NCI-H1694 (cell line): ENCODE measurements at places on chromosomes 13 and 19.

- DNase-seq: no peak
Observed at GRCh38 chr19:1985588-1986356, 29.7 kb downstream of the BTBD2 start.

- no peak for DNase-seq
Observed at GRCh38 chr19:10207026-10207425, 12.3 kb upstream of the DNMT1 start.

DNA sequence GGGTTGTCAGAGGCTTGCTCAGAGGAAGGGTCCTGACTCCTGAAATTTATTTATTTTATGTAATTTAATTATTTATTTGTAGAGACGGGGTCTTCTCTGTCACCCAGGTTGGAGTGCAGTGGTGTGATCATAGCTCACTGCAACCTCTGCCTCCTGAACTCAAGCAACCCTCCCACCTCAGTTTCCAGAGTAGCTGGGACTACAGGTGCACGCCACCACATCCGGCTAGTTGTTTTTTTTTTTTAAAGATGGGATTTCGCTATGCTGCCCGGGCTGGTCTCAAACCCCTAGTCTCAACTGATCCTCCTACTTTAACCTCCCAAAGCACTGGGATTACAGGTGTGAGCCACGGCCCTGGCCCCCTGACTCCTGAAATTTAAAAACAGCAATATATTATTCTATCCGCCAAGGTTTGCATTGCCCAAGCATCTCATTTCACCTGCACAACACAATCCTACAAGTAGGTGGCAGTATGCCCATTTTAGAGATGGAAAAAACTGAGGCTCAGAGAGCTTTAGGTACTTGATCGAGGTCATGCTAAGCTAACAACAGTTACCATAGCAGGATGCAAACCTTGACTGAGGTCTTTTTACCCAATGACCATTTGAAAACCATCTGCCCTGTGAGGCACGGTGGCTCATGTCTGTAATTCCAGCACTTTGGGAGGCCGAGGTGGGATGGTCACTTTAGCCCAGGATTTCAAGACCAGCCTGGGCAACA, 18.1 kb downstream of the ARHGEF18 start:
- peak; percentile 26 for DNase-seq

DNA sequence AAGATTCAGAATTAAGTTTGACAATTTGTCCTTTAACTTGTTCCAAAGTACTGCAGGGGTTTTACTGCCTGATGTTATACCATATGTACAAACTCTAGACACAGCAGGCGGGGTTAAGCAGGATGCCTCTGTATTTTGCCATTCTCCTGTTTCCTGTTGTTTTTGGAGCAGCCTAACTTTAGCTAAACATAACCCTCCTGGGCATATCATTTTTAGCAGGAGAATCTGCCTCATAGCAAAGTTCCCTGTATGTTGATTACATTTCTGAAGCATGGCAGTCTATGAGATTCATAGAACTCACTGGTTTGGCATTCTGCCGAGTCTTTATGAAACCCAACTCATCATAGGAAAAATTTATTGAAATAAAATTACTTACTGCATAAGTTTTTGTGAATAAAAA, 5.2 kb downstream of the LHFPL6 start:
- DNase-seq: no peak

DNA sequence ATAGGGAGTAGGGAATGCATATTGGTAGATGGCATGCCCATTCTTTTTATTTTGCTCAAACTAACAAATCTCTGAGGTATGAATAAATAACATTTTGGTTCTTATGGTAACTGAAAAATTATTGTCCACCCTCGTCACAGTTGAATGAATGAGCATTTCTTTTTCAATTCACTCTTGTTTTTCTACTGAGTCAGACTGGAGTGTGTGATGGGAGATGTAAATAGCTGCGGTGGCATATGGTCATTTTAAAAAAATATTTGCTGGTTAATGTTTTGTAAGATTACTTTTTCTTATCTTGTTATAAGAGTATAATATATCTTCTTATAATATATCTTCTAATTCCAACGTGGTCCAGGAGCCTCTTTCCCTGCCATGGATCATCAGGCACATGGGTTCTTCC, 586.5 kb downstream of the SLITRK5 start:
- no peak for DNase-seq

GRCh38 chr13:27283906-27284493, 13.4 kb downstream of the RASL11A start:
- DNase-seq: no peak
